ENCODE measurements at places on chromosomes 6 and 20.

DNA sequence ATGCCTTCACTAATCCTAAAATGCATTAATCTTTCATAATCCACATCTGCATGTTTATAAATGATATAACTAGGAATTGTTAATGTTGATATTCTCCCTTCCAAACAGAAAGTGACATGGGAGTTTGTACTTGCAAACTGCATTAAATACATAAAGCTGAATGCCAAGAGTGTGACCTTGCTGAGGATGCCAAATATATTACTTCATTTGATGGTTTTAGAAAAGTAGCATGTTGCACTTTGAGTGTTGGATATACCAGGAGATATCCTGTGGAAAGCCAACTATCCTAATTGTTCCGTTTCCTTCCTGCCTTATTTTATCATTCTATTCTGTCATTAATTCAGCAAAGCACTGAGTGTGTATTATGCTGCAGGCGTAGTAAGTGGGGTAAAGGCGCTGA lies 229.8 kb downstream of the TMEM242 start:
- no peak for DNase-seq

GRCh38 chr20:37864298-37864697 lies 38.6 kb upstream of the VSTM2L start:
- DNase-seq = no peak

- DNase-seq = no peak
Observed at GRCh38 chr20:6079016-6079415, 25.2 kb upstream of the LRRN4 start.

DNA sequence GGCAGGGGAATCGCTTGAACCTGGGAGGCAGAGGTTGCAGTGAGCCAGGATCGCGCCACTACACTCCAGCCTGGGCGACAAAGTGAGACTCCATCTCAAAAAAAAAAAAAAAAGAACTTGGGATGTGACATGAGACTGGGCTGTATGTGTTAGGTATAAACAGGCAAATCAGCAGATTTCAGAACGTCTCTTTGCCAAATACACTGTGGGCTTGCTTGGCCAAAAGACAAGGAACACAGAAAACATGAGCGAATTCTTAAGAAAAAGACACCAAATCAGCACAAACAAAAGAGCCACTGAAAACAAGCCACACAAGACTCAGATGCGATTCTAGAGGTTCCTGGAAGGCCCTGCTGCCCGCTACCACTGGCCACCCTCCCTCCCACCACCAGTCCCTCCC lies 12.5 kb downstream of the ETV7 start:
- no peak for DNase-seq

- no peak for DNase-seq
Observed at GRCh38 chr20:57940376-57940775, 230.6 kb upstream of the PMEPA1 start.

- no peak for DNase-seq
Observed at GRCh38 chr6:148166339-148166968, 176.2 kb upstream of the SASH1 start.
